ENCODE measurements at places on chromosomes 2 and 18.

GRCh38 chr2:68544811-68545210, 77.4 kb downstream of the APLF start:
- no peak for DNase-seq

- DNase-seq, result no peak
These were observed 405.3 kb upstream of the GALNT5 start for GRCh38 chr2:156852210-156852609.

- DNase-seq, result no peak
These were observed 324.1 kb upstream of the KCNJ3 start for GRCh38 chr2:154374416-154374815.

DNA sequence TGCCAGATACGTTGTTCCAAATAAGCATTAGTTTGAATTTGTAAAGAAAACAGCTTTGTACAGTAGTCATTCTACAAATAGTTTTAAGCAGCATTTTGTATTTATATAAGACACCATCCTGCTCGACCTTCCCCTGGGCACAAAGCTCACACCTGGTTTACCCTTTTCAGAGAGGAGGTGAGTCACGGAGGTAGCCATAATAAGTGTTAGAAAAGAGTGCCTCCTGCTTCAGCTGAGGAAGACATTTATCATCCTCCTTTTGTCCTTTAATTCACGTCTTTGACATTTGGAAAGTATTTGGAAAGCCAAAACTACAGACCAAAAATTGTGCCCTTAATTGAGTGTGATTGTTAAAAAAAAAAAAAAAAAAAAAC, 6.8 kb downstream of the RAB12 start:
- DNase-seq, result no peak

DNA sequence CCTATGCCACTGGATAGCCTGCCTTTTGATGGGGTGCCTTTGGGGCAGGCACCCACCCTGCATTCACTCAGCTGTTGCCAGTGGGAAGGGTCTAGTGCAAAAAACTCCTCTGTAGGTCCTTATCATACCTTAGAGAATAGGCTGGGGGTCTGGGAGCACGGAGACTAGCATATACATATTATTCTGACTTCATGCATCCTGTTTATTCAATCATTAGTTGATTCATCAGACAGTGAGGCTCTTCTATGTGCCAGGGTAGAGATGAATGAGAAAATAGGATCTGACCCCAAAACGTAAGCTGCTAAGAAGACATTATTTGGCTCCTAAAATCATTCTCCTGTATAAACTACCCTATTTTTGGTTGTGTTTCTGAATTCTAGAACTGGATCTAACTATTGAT, 153.3 kb downstream of the TPGS2 start:
- DNase-seq, result no peak

DNA sequence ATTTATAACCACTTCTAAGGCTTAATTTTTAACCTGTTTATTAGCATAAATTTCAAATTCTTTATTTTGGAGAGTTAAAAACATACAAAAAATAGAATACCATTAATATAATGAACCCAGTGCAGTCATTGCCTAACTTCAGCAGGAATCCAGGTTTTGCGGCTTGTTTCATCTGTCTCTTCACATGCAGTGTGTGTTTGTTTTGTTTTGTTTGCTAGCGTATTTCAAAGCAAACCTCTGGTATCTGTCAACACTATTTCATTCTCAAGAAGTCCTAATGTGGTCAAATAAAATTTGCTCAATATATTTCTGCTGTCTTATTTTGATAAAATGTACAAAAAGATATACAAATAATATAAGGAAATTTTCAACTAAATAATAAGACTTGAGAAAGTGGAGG, 328.5 kb downstream of the AGPS start:
- DNase-seq, result no peak

DNA sequence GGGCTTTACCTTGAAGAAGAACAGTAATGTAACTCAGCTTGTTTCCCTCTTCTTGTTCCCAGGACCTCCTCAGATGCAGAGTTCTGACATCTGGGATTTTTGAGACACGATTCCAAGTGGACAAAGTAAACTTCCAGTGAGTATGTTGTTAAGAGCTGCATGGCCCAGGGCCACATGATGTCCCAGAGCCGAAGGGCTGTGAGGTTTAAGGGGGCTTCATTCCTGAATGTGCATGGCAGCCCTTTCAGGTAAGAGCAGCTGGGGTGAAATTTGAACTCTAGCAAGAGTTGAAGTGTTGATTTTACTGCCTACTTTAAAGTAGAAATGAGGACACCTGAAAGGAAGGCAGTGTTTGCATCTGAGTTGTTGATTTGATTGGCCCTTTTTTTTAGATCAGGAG, 13.3 kb downstream of the CHMP1B start:
- no peak for DNase-seq

DNA sequence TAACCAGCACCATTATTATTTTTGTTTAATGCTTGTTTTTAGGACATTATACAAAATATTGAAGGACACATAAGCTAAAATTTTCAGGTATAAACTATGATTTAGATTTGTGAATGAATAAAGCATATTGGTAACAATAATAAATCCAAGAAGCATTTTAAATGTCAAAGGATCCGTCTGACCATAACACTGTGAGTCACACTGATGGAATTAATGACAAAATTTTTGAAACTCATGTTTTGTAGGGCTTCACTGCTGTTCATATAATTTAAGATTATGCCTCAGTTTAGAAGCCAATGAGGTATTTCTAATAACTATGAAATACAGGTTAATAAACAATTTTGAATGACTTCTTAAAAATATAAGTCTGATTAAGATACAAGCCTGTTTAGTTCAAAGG, 124.6 kb downstream of the TMEFF2 start:
- DNase-seq, result no peak

DNA sequence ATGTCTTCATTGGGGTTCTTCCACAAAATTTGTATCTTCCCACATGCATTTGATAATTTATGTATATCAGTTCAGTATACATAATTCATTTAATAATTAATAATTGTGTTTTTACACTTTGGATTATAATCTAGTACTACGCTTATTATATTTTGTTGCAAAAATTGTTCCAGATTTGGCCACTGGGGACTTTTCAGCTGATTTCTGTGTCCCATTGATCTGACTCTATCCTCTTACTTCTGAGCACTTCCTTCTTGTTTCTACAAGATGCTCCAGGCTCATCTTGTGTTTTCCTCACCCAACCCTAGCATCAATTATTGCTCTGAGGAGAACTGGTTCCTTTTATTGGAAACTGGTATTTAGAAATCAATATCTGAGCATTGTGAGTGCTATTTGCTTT, 215.3 kb upstream of the CDH19 start:
- no peak for DNase-seq

- no peak for DNase-seq
These were observed 158.0 kb upstream of the RBMS1 start for GRCh38 chr2:160651416-160652200.

GRCh38 chr18:39365836-39366485, 1800.4 kb upstream of the CELF4 start:
- no peak for DNase-seq

DNA sequence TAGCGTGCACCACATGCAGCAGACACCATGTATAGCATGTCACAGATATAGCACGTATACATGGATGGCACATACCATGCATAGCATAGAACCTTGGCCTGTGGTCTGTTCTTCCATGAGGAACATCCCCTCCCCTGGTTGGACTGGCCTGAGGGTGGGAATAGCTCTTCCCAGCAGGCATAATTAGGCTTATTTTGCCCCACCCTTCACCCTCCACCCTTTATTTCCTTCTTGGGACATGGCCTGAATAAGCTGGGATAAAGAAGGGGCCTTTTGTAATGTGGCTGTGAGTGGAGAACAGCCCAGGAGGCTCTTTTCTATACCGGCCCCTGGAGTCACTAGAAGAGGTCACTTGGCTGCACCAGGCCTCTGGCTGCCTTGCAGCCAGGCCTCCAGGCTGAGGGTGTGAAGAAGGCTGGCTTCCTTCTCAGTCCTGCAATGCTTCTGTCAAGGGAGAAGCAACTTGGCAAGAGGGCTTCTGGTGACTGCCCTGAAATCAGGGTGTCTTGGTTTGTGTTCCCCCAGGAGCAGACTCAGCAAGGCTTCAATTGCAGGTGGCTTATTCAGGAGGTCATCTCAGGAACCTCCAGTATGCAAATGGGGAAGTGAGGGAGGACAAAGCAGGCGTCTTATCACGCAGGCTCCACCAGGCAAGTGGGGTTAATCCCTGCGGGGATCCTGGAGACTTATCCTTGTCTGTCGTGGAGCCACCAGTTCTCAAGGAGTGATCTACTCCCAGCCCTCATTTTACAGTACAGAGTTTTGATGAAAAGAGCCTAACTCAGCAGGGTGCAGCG, 68.2 kb downstream of the HS6ST1 start:
- DNase-seq, result no peak

GRCh38 chr2:45951025-45951727, 299.7 kb downstream of the PRKCE start:
- DNase-seq, result no peak

DNA sequence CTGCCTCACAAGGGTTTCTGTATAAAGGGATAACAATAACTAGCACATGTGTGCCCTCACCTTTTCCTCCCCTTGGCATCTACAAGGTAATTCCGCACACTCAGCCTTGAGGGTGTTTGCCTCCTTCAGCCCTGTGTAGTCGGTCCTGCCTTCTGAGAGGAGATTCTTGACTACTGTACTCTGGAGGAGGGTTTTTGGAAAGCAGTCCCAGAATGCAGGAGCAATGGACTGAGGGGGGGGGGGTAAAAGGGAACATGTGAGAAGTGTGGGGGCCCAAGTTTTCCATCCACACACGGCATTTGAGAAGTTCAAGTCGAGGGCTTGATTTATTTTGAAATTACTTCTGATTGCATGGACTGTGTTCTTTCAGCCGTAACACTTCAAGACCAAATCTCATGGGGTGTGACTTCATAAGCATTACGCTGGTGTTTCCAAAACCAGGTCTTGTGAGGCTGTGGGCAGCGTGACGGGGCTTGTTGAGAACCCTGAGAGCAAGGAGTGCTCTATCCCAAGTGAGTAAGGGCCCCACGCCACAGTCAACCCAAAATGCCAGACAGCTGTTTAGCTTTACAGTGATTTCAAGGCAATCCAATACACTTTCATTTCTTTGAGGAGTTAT, 198.7 kb upstream of the MEIS1 start:
- DNase-seq, result no peak

DNA sequence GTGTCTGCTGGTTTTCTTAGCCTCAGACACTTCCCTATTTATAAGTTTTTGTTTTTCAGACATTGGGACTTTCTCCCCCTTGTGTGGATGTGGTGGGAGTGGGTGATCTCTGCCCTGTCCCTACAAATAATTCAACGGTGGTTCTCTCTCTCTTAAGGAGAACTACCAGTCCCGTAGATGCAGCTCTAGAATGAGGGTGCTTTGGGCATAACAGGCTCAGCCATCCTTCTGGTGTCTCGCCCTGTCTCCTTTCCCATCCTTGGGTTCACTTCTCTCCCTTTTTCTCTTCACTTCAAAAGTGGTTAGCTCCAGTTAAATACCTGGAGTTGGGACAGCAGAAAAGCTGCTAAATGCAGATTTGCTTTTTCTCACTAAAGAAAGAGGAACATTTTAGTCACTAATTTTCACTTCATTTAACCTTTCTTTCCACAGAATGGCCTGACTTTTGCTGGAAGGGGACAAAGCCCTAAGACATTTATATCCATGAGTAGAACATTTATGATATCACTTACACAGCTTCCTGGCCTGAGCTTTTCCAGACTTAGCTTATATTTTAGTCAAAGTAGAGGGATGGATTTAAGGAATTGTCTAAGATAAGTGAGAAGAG, 121.2 kb upstream of the CXCR4 start:
- DNase-seq, result no peak

- DNase-seq, result no peak
These were observed 21.6 kb downstream of the STEAP3 start for GRCh38 chr2:119245076-119245840.

DNA sequence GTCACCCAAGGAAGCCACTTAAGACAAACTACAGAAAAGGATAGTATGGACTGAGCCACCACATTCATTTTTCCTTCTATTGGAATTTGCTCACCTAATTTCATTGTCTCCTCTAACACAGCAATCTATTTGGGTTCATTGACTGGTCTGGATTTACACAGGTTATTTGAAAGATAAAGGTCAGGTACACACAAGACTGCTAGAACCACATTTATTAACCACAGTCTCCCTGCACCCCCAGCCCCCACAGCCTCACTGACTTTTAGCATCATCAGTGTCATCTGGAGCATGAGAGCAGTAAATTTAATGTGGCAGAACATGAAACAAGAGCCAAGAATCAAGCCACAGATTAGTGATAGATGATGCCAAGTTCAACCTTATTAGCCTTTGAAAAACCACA, 226.9 kb upstream of the GYPC start:
- DNase-seq, result no peak

DNA sequence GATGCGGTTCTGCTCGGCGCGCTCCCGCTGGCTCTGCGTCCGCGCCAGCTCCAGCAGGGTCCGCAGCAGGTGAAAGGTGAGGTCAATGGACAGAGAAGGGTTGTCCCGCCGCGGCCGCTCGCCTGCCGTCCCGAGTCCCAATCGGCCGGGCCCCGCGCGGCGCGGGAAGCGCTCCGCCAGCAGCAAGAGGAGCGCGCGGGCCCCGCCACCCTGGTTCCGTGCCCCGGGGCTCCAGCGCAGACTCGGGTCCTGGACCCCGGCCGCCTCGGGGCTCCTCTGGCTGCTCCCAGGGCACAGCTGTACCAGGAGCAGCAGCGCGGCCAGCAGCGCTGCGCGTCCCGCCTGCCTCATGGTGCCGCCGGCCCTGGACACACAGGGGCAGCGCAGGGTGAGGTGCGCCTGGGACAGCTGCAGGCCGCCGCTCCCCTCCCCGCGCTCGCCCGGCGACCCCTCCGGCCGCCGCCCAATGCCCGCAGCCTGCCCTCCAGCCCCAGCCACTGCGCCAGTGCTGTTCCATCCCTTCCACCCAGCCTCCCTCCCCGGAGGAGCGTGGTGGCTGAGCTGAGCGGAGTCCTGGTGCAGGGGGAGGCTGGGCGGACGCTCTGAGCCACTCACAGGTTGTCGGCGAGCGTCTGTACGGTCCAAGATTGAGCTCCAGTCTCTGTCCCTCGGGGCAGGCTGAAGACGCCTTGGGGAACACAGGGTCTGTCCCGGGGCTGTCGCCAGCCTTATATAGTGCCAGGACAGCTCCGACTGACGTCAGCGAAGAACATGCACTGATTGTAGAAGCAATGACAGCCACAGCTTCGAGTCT, 493 bp downstream of the UCN start:
- no peak for DNase-seq

- no peak for DNase-seq
These were observed 130.9 kb downstream of the TPGS2 start for GRCh38 chr18:36697905-36698304.

- no peak for DNase-seq
These were observed 791.9 kb upstream of the SOX11 start for GRCh38 chr2:4900242-4900641.

GRCh38 chr2:47403609-47404193, 745 bp downstream of the MSH2 start:
- no peak for DNase-seq

- DNase-seq, result no peak
These were observed 1.9 kb downstream of the CCDC68 start for GRCh38 chr18:54957296-54957832.

GRCh38 chr2:78734221-78734620, 291.3 kb upstream of the REG3G start:
- no peak for DNase-seq

GRCh38 chr18:48545757-48546321, 7.0 kb downstream of the CTIF start:
- no peak for DNase-seq

- no peak for DNase-seq
These were observed 45.4 kb upstream of the KLF11 start for GRCh38 chr2:9997936-9998335.

- no peak for DNase-seq
These were observed 33.2 kb upstream of the GRHL1 start for GRCh38 chr2:9918275-9918674.

- DNase-seq, result no peak
These were observed 18.1 kb downstream of the ARHGAP28 start for GRCh38 chr18:6747646-6748045.

Data from stimulated activated CD8-positive, alpha-beta memory T cell treated with anti-CD3 and anti-CD28 coated beads, Interleukin-7, amount 100 ng/mL, for 1 hour (primary cell).